ENCODE measurements at places on chromosomes 13 and 19.

- DNase-seq = no peak
Observed at GRCh38 chr13:23510979-23511735, 59.1 kb upstream of the TNFRSF19 start.

GRCh38 chr13:106573284-106573846 lies 5.4 kb upstream of the ARGLU1 start:
- no peak for DNase-seq

DNA sequence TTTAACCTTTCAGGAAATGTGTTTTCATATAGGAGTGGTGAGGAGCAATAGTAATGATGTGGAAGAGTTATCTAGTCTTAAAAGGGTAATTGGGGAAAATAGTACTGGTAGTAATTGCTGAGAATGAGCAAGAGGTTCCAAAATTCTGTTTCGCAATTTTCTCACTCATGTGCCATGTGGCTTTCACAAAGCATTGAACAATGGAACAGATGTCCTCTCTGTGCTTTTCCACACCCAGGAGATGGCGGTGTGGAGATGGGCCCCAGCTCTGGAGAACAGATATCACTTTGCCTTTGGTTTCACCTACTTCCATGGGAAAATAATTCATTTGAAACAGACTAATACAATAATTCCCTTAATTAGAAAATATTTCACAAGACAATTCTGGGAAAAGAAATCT lies 170.0 kb upstream of the SLC10A2 start:
- DNase-seq = no peak

DNA sequence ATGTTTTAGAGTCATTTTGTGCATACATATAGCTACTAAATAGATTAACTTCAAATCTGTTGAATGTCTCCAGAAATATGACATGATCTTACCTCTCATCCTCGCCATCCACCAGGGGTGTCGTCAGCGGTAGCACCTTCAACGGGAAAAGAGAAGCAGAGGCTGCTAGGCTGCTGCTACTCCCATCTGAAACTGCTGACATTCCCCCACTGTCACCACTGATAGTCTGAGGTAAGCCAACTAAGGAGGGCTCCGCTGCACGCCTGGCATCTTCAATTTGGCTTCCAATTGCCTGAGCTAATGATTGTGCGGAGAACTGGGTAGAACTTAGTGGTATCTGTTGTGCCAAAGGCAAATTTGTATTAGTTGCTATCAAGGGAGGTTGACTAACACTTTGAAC lies 3.1 kb downstream of the TSC22D1 start:
- no peak for DNase-seq

GRCh38 chr13:32201809-32202208 lies 113.4 kb downstream of the ZAR1L start:
- DNase-seq = no peak

DNA sequence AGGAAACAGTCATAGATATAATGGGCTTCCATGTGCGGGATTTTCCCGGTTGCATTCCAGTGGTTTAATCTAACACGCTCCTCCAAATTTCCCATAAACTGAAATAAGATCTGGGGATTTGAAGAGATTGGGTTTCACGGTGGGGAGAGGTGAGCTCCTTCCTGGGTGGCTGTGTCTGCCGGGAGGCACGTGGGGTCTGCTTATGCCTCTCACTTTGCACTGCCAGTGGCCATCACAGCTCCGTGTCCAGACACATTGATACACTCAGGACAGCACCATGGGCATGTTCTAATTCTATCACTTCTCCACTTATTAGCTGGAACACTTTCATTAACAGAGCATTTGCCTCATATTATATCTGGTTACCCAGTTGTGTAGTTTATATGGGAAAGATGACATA lies 73.4 kb downstream of the SOX1 start:
- no peak for DNase-seq

DNA sequence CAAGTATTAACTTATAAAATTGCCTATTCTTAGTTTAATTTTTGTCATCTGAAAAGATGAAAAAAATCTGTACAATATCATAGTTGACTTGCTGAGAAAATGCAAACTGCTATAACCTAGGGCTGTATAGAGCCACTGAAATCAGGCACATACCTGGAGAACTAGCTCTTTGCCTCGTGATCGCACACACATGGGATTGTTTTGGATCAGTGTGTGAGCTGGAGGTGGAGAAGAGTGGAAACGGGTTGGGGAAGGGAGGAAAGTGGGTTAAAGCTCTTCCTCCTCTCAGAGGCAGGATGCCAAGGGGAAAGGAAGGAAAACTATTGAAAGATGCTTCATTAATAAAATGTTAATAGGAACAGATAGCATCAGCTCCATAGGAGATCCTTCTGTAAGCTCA lies 2.7 kb downstream of the MTUS2 start:
- DNase-seq = no peak

- no peak for DNase-seq
Observed at GRCh38 chr19:1794424-1795172, 17.5 kb downstream of the ATP8B3 start.

DNA sequence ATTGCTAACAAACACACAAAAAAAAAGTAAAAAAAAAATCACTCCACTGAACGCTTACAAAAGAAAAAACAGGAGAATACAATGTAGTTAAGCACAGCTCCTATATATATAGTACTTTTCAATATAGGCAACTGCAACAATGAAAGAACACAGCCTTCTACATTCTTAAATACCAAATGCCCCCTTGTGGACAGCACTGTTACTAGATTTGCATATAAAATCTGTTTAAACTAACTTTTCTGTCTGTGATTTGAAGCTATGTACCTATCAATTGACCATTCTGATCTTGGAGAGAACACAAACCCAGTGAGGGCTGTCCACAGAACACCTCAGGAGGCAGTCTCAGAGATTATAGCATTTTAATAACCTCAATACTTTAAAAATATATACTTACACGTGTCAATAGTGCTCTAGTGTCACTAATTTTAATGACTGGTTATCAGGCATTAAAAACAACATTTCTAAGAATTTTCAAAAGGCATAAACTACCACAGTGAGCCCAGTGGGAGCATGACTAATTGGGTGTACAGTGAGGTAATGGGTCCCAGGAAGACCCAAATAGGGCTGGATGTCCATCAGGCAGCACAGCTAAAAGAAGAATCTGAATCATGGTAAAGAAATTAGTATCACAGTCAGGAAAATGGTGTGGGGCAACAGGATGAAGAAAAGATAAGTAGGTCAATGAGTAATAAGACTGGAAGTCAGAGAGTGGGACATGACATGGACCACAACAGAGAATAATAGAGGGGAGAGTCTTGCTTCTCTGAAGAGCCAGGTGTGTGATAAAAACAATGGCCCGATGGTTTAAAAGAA lies 22.2 kb downstream of the CCDC169 start:
- DNase-seq = peak; percentile 15

DNA sequence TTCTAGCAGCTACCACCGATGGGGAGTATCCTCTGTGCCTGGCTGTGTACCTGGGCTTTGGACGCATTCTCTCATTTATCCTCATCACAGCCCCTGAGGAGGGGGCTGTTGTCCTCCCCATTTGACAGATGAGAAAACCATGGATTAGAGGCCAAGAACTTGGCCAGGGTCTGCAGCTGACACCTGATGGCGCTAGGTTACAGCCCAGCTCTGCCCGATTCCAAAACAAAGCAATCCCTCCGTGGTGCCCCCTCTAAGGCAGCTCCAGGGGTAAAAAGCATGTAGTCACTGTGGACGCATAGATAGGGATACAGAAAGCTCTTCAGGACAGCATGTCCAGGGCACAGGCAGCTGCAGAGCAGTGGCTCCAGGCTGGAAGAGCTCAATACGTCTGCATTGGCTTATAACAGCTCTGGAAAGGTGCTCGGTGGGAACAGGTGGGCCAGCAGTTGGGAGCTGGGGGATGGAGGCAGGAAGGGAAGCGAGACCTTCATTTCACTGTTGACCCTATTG lies 35.4 kb upstream of the UQCRFS1 start:
- DNase-seq = no peak

DNA sequence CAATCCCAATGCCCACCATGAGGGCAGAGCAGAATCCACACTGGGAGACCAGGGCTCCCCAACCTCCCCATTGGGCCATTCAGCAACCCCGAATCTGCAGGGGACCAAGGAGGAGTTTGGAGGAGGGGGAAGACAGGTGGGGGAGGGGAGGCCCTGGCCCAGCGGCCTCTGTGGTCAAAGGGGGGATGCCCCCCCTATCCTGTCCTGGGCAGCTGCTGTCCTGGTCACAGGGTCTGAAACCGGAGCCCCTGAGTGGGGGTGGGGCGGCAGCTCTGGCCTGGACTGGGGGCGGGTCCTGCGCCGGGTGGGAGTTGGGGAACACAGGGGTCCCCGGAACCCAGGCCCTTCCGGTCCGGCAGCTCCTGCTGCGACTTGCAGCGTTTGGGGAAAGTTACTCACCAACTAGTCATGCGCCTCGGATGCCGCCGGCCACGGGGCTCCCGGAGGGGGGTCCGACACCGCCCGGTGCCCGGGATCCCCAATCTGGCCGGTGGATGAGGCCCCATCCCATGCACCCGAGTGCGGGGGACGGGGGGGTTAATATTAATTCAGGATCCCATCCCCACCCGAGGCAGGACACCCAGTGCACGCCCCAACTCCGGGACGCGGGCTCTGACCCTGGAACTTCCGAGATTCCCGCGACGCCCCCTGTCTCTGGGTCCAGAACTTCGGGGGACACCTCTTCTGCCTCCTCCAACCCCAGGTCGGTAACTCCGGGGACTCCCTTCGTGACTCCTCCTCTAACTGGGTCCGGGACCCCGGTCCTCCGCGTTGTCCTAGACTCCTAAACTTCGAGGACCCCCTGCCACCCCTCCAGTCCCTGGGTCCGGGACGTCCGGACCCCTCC lies 872 bp downstream of the HOMER3 start:
- DNase-seq = no peak

DNA sequence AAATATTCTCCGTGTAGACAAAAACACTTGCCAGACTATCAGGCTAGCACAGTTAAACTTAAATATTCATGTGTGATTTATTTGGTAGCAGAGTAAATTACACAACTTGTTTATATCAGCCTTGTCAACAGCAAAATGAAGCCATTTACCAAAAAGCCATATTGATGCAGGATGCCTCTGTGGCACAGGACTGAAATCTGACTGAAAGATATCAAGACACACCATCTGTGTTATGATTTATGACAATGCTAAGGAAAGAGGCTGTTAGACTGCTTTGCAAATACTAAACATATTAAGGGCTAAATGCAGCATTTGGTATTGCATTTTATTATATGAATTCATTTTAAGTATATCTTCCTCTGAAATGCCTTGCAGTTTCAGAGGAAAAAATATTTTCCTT lies 44.8 kb upstream of the FNDC3A start:
- DNase-seq = no peak

DNA sequence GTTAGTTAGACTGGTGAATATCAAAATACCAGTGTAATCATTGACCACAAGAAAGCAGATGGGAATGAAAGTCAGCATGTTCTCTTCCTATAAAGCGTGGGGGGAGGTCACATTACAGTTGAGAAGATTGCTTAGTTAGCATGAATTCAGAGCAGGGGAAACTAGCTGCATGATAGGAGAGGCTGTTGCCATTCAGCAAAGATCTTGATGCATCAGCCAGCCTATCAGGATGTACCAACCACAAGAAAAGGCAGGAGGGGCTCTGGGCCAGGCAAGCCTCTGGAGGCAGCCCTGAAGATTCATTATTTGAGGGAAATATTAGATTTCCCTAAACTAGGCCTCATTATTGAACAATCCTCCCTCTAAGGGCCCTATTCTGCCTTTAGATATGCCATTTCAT lies 5.0 kb upstream of the MTMR6 start:
- peak; percentile 53 for DNase-seq

DNA sequence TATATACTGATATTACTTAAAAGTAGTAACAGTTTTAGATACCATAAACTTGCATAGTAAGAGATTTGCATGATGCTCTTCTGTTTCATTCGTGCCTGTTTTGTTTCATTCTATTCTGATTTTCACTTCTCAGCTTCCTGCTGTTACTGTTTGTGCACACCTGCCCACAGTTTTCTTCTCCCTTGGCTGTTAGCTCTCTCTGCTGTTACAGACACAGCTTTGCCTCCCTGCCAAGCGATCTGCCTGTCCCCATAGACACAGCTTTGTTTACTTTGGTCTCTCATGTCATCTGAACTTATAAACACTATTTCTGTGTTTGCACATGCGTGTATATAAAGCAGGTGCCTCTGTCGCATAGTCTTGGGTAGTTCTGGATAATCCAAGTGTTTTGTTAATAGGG lies 21.4 kb upstream of the UPF3A start:
- DNase-seq = no peak

- DNase-seq = no peak
Observed at GRCh38 chr19:17811681-17812080, 9.6 kb downstream of the INSL3 start.

DNA sequence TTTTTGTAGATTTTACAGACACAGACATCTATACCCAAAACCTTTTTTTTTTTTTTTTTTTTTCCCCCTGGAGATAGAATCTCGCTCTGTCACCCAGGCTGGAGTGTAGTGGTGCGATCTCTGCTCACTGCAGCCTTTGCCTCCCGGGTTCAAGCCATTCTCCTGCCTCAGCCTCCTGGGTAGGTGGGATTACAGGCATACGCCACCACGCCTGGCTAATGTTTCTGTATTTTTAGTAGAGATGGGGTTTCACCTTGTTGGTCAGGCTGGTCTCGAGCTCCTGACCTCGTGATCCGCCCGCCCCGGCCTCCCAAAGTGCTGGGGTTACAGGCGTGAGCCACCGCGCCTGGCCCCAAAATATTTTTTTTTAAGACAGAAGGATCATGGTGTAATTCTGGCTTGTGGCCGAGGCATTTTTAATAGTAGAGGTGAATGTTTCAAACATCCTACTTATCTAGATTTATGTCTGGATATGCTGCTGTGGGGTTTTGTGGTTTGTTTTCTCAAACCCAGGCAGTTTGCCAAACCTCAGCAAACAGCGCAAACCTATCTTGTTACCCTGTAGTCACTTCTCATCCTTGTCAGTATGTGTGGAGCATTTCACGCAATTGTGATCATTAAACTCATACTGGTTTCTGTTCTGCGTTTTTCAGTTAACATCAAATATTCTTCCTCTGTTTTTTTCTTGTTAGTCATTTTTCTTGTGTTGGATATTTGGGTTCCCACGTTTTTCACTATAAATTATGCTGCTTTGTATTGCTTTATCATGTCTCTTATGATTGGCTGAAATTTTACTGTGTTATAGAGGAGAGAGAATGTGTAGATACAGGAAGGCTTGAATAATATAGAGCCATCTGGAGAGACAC lies 36.2 kb upstream of the GARRE1 start:
- peak; percentile 77 for DNase-seq

DNA sequence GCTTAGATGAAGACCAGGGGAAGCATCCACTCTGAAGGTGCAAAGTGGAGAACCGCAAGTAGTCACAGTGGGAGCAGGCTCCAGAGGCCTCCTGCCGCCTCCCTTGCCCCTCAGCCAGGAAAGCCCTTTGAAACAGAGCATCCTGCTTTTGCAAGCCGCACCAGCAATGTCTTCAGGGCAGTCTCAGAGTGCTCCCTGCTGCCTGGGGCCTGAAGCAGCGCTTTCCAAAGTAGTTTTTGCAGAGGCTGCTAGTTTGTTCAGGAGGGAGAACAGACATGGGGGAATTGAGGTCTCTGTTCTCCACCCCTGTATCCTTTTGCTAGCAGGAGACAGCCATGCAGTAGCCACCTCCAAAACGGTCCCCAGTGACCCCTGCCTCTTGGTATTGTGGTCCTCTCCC lies 15.8 kb upstream of the POP4 start:
- no peak for DNase-seq

- DNase-seq = no peak
Observed at GRCh38 chr19:56670961-56671612, 470 bp downstream of the ZNF835 start.

- DNase-seq = no peak
Observed at GRCh38 chr13:28401303-28402056, 93.4 kb downstream of the FLT1 start.
